ENCODE measurements at places on chromosomes 2 and 18.
A peak's percentile ranks its signal among the peaks of the same experiment; 100 is the strongest.

GRCh38 chr2:105755895-105756294 lies 11.2 kb downstream of the NCK2 start:
- no peak for DNase-seq

GRCh38 chr2:236661061-236661761 lies 91.6 kb downstream of the ACKR3 start:
- no peak for DNase-seq

DNA sequence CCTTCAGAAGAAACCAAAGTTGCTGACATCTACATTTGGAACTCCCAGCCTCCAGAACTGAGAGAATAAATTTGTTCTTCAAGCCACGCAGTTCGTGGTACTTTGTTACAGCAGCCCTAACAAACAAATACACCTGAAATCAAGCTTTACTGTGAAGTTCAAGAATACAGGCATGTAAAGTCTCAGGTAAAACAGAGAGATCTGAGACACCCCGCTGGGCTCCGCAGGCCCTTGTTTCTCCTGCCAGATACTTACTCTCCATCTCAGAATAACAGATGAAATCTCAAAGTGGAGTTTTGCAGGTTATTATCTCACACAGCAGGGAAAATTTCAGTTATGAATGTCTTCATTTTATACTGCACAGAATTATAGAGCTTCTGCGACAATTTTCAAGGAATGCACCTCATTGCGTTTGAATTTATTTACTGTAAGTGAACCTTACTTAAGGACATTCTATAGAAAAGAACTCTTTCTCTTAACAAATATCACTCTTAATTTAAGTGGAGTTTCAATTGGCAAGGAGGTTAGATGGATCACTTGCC lies 492.4 kb upstream of the LRATD1 start:
- no peak for DNase-seq

DNA sequence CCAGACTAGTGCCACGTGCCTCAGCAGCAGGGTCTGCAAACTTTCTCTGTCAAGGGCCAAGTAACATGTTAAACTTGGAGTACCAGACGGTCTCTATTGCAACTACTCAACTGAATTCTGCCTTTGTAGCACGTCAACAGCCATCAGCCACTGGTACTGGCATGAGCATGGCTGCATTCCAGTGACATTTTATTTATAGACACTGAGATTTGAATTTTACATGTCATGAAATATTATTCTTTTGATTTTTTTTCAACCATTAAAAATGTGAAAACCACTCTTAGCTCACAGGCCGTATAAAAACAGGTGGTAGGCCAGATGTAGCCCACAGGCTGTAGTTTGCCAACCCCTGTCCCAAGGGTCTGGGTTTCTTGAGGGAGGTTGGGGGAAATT lies 199.7 kb downstream of the TPGS2 start:
- DNase-seq = no peak

GRCh38 chr2:232104076-232104646 lies 142.6 kb downstream of the DIS3L2 start:
- no peak for DNase-seq

DNA sequence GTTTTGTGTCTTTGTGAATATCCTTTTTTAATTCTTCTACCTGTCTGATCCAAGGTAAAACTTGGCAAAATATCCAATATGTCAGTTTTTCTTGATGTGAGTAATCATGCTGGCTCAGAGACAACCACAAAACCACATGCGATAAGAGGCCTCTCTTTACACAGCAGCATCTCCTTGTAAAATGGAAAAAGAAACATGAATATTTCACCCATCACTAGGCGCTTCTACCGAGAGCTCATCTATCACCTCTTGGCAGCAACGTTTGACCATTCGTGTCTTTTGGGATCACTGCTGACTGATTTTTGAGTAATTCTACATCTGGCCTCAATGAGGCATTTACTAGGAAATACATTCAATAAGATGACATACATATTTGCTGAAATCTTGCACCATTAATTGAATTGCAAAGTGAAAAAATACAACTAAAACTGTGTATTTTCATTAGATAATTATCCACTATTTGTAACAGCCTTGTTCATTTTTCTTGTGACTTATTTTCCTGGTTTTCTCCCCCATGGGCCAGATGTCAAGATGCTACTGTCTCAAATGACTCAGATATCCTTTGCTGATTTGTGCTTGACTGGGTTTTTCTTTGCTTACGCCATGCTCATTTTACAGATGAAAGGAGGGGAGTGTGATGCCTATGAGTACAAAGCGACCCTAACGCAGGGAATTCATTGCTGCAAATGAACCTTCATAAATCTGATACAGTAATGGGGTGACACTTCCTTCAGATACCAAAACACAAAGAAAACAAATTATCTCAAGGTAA lies 467.5 kb downstream of the FBXO15 start:
- no peak for DNase-seq

- DNase-seq = peak; percentile 79
These were observed at the start of gene HDHD2 for GRCh38 chr18:47150029-47150823. TSS of gene HDHD2 (minus strand) at chr18:47150500. CDS start at chr18:47136439, 14,061 bp downstream.

Measured in NCI-H1092 (cell line).